ENCODE measurements at places on chromosomes 3 and 15.

- DNase-seq = no peak
Observed at GRCh38 chr3:69008980-69009379, 4.5 kb downstream of the EOGT start.

DNA sequence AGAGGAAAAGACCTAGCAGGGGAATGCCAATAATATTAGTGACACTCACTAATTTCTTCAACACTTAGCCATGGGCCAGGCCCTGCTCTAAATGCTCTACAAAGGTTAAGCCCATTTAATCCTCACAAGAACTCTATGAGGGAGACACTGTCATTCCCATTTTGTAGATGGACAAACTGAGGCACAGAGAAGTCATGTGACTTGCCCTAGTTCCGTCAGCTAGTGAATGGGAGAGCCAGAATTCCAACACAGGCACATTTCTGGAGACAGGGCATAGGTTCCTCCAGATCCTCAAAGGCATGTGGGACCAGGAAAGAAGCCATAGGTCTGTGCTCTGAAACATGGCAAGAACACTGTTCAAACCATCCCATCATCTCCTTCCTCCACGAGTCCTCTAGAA is 31.5 kb downstream of the LOXL1 start:
- no peak for DNase-seq

DNA sequence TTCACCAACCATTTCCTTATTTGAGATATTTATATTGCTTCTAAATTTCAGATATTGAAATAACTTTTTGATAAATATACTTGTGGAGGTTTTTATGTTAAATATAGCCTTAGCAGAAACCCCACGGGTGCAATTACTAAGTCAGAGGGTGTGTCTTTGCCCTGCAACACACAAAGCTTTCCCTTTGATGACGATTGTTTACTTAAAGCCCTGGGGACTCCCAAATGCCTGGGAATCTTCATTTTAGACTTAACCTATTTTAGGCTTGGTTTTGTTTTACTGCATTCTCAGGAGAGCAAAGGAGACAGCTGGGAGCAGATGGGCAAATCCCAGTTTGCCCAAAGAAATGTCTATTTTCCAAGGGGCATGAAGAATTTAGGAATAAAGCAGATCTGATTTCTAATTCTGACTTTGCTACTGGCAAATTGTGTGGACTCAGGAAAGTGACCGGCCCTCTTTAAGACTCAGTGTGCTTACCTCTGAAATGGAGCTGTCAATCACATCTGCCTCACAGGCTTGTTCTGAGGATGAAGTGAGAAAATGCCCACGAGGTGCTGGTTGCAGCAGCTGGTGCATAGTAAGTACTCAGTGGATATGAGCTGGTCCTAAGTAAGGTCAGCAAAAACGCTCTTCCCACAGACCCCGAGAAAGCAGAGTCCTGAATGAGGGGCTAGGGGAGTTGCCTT is 49.3 kb upstream of the CA12 start:
- no peak for DNase-seq

GRCh38 chr3:88311826-88312225 is 162.1 kb downstream of the C3orf38 start:
- DNase-seq = no peak

DNA sequence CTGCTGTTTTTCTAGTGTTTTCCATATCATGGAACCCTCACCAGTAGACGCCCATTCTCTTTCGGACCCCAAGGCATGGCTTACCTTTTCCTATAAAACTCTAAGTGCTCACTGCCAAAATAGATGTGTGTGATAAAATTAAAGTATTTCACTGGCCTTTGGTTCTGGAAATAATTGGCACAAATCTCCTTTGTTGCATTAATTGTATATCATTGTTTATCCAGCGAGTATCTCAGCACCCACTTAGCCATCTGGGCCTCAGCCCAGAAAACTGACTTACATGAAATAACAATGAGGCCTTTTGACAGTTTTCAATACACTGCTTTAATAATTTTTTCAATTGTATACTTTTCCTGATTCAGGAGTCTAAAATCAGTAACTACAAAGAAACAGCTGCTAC is 105.1 kb downstream of the MECOM start:
- DNase-seq = no peak

GRCh38 chr3:191707817-191708216 is 246.9 kb downstream of the PYDC2 start:
- no peak for DNase-seq

GRCh38 chr3:73773233-73773632 is 148.5 kb upstream of the PDZRN3 start:
- DNase-seq = no peak

DNA sequence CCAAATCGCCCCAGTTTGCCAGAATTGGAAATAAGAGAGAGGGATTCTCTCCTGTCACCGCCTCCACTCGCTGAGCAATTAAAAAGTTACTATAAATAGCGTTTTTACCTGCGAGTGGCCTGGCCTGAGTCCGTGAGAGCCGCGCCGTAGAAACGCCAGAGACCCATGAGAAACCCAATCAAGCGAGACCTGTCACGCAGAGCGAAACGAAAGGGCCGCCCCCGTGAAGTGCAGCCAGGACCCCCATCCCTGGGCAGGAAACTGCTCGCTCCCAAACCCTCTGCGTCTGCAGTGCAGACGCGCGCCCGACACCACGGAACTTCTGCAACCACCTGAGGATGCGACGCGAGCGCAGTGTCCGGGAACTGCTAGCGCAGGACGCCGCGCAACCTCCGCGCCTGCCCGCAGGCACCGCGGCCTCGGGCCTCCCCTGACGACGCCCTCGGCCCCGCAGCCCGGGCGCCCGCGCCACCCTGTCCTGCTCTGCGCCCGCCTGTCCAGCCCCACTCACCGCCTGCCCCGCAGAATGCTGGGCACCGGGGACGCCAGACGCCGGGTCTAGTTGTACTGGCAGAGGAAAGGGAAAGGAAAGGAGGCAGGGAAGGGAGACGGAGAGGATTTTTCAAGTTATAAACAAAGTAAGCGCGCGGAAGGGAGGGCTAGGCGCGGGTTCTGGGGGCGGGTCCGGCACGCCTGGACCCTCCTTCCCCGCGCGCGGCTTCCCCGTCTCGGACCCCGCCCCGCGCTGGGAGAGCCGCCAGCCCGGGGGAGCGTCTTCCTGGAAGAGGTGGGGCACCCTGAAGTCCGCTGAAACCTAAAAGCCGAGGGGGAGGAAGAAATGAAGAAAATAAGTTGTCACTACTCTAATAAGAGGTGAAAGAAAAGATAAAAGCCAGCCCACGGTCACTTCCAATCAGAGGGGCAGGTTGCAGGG is at the start of gene PLSCR4:
TSS of gene PLSCR4 (minus strand) at position 657 of the 934 bp plus-strand sequence. CDS start 29,034 bp downstream, outside the sequence.
- DNase-seq = no peak

DNA sequence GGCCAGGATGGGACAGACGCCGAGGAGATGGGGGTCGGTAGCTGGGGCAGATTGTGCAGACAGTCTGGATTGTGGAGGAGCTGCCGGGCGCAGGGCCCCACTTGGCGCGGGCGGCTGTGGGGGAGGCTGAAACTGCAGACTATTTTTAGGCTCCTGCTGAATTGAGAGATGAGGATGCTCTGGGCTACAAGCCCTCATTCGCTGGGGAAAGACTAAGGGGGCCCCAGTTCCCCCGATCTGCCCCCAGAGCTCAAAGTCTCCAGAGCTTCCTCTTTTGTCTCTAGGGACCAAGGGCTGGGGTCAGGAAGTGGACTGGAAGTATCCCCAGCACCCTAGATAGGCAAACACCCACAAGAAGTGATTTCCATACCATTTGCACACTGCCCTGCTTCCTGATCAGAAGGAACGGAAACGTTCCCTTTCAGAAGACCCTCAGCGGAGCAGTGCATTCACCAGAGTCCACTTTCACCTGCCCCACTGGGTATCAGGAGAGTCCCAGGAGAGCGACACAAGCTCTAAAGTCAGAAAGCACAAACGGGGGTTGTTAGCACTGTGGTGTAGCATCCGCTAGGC is 29.7 kb downstream of the SEMA7A start:
- no peak for DNase-seq

- DNase-seq = no peak
Observed at GRCh38 chr3:141391298-141391990, 23.1 kb downstream of the ZBTB38 start.

DNA sequence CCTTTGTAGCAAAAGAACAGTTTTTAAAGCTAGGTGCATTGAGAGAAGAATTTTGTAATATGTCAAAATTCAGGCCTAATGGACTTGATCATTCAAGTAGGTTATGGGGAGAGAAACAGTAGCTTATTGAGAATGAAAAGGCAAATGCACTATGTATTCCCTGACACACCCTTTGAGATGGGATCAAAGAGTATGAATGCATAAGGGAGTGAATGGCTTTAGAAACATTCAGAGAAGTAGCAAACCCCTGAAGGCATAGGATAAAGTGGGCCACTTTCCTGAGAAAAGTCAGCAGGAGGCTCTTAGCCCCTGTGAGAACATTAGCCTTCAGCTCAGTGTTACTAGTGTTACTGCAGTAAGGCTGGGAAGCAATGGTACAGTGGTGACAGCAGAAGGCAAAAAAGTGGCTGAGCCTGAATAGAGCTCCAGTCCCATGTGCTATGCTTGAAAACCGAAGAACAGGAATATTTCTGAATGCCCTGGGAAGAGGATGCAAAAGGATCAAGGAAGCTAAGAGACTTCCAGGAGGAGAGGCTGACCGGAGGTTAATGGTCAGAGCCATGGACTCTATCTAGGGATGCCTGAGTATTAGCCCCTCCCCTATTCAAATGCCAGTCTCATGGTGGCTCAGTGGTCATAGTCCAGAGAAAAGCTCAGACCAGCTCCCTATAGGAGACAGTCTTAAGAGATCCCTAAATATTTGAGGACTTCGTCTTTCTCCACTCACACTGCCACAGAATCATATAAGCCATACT is 218.2 kb upstream of the SGO1 start:
- no peak for DNase-seq

- DNase-seq = no peak
Observed at GRCh38 chr3:101796077-101796680, 17.2 kb downstream of the NXPE3 start.

DNA sequence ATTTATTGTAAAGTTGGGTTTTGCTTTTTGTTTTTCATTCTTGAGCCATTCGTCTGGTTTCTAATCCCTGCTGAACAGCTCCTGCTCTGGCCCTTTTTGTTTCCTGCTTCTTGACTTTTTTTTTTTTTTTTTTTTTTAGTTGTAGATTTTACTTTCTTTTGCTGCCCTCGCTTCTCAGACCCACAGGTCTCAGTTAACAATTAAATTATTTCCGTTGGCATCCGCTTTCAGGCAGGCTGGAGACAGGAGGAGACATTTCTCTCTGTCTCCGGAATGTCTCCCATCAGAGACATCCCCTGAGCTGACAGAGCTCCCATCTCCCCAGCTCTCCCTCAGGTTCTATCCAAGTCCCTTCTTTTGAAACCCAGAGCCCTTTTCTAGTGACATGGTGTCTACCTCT is 68.6 kb downstream of the SLC6A6 start:
- DNase-seq = no peak

- DNase-seq = no peak
Observed at GRCh38 chr3:11600501-11601282, 43.0 kb downstream of the VGLL4 start.

GRCh38 chr15:96338074-96338765 is 7.7 kb downstream of the NR2F2 start:
- no peak for DNase-seq

- no peak for DNase-seq
Observed at GRCh38 chr3:44186111-44186672, 55.5 kb upstream of the TOPAZ1 start.

DNA sequence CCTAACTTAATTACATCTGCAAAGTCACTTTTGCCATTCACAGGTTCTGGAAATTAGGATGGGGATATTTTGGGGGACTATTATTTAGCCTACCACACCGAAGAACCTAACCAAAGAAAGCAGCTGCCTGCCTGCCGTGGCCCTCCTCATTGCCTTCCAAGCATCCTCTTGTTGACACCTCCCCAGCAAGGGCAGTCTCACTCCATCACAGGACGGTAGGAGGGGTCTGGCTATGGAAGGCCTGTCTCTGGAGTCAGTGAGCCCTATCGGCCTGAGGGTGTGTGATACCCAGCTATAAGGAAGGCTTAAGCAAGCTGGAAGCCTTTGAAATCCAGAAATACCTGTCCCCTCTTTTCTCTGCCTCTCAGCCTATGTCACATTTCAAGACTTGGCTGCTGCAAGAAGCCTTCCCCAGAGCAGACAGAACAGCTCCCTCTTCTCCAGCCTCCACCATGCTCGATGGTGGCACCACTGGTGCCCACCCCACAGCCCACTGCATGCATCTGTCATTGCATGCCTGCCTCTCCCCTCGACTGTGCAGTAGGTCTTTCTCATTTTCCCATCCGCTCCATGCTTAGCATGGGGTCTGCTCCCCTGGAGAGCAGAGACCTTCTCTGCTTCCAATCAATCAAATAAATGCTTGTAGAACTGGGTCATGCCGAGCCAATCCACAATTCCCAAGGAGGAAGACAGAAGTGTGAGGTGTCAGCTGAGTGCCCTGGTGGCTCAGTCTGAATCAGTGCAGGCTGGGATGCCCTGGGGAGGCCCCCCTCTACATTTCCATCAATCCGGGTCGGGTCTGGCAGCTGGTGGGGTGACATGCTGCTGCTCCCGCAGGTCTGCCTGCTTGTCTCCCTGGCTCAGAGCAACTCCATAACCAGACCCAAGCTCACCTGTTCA is 23.9 kb upstream of the LOXL1 start:
- DNase-seq = no peak

DNA sequence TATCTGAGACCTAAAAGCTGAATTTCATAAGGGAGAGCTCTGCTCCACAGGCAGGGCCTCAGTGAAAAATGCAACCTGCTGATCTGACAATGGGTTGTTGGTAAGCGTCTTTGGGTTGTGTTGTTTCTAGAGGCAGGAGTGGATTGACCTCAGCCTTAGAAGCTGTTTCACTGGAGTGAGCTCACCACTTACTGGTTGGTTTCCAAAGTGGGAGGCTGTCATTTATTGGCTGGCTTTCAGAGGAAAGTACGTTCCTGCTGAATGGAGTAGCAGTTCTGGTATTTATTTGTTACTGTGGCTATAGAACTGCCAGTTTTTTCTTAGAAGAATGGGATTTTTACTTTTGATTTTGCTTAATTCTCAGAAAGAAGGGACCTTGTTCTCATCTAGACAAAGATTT is 29.3 kb upstream of the COL6A5 start:
- DNase-seq = no peak

GRCh38 chr15:70072479-70072878 is 25.2 kb downstream of the TLE3 start:
- DNase-seq = no peak

DNA sequence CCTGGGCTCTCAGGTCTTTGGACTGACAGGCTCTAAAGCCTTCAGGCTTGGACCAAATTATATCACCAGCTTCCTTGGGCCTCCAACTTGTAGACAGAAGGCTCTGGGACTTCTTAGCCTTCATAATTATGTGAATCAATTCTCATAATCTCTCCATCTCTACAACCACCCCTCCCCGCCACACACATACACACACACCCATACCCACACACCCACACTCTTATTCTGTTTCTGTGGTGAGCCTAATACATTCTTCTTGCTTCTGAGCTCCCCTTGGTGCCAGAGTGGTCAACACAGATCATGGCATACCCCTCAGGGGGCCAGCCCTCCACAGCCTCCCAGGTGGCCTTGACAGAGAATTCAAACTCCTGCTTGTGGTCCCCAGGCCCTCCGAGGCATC is 5.6 kb upstream of the NUP210 start:
- DNase-seq = no peak

DNA sequence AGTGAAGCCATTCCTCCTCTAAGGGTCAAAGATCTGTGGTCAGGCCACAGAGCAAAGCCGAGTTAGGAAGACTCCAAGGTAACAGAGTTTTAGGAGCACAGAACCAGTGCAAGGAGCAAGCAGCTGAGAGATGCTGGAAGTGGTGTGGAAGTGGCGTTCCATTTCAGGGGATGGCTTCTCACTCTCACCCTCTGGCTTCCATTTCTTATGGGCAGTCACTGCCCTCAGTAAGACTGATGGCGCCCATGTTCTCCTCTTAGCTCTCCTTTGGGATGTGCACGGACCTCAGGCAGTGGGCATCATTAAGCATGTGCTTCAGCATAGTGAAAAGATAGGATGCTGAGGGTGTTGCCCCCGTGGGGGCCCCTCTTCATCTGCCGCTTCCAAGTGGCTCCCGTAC is 90.3 kb downstream of the ASB7 start:
- DNase-seq = no peak
